ENCODE measurements at places on chromosomes 7 and 10.

- DNase-seq: no peak
These were observed 187.2 kb downstream of the FGFR2 start for GRCh38 chr10:121411004-121411403.

DNA sequence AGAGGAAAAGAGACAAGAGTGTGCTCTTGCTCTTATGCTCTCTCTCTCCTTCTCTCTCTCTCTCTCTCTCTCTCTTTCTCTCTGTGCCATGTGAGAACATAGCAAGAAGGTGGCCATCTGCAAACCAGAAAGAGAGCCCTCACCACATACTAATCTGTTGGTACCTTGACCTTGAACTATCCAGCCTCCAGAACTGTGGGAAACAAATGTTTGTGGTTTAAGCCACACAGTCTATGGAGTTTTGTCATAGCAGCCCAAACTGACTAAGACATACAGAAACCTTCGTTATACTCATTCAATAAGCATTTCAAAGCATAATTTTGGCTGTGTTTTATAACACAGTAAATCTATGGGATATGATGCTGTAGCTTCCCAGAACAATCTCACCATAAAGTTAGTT lies 56.4 kb upstream of the PLPP4 start:
- no peak for DNase-seq

- DNase-seq: no peak
These were observed 396.5 kb upstream of the VSTM2A start for GRCh38 chr7:54145716-54146115.

- no peak for DNase-seq
These were observed 57.9 kb downstream of the NOD1 start for GRCh38 chr7:30420662-30421061.

GRCh38 chr7:106423111-106423510 lies 138.3 kb upstream of the NAMPT start:
- no peak for DNase-seq

GRCh38 chr7:36986948-36987724 lies 262.8 kb upstream of the AOAH start:
- peak; percentile 39 for DNase-seq

- DNase-seq: no peak
These were observed 211.7 kb upstream of the NFE2L3 start for GRCh38 chr7:25940086-25940906.

DNA sequence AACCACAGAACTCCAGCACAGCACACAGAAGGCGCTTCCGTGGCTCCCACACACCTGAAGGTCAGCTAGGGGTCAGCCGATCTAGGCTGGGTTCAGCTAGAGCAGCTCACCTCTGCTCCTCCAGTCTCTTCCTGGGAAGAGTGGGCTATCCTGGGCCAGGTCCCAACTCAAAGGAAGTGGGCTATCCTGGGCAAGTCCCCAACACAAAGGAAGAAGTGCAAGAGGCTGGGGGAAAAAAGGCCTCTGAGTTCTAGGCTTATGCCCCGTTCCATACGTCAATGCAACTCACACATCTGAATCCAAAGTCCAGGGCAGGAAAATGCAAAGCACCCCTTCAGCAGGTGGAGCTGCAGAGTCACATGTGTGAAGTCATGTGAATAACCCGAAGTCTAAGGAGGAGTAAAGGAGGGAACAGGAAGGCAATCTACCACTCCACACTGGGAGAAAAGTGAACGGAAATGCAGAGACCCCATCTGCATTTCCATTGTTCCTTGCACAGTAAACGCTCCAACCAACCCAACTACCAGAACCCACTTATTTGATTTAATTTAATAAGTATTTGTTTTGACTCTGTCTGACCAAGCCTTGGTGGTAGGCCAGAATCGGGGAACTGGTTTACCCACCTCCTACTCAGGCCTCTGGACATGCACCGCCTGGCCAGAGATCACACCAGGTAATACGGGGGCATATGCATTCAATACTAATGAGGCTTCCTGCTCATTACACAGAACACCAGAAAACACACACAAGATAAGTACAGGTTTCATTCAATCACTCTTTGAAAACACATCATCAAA lies 95.5 kb upstream of the RNF32 start:
- no peak for DNase-seq

DNA sequence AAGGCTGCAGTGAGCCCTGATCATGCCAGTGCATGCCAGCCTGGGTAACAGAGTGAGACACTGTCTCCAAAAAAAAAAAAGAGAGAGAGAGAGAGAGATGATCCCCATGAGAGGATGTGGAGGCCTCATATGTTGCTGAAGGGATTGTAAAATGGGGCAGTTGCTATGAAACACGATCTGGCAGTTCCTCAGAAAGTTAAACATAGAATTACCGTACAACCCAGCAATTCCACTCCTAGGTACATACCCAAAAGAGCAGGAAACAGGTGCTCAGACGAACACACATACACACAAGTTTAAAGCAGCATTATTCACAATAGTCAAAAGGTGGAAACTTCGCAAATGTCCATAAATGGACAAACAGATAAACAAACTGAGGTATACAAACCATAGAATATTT lies 27.4 kb upstream of the CYTH3 start:
- no peak for DNase-seq

DNA sequence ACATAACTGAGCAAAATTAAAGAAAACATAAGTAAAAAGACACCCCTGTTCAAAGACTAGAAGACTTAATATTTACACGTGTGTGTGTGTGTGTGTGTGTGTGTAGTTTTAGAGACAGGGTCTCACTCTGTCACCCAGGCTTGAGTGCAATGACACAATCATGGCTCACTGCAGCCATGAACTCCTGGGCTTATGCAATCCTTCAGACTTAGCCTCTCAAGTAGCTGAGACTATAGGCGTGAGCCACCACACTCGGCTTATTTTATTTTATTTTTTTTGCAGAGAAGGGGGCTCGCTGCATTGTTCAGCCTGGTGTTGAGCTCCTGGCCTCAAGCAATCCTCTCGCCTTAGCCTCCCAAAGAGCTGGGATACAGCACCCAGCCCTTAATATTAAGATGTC lies 90.3 kb downstream of the JMJD1C start:
- DNase-seq: no peak

DNA sequence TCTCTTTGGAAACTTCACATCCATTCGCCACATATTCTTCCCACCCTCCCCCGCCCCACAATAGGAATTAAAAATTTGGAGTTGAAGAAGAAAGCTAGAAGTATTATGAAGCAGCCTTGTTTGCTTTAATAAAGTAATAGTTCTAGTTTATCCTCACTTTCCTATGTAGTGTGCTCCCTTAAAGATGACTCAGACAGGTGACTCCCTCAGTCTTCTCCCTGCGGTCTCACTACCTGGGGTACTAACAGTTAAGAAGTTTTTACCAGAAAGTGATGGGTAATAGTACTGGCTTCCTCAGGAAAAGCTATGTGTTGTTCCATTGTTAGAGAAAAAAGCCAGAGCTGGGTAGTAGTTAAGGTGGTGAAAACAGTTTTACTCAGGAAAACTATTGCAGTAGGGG lies 58.6 kb downstream of the CCNY start:
- no peak for DNase-seq

DNA sequence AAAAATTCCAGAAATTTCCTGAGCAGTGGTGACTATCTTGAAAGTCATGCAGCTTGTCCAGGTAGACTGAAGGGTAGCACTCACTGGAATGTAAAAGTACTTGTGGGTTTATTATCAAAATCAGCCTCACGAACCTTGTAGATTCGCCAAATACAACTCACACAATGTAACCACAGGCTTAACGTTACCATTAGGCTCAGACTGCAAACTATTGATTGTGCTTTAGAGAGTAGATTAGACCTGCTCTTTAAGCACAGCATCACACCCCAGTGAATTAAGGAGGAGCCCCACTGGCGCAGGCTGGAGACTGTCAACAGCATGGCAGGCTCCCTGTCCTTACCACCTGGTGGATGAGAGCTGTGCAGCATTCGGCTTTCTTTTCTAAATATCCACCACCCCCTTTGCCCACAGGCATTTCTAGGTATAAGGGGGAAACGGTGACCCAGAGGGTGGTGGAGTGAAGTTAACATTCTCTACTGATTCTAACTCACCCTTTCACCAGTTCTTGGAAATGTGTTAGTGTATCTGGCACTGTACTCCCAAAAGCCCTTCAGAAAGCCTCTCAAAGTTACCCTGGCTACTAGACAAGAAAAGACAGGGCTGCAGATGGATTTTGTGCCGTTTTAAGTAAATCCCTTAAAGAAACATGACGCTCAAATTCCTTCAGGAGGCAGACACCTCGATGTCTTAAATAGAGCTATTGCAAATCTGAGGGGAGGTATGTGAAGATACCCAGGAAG lies 56.6 kb downstream of the GSDME start:
- DNase-seq: no peak

- no peak for DNase-seq
These were observed 128.6 kb upstream of the KCTD7 start for GRCh38 chr7:66500087-66500486.

GRCh38 chr10:103720328-103720963 lies 134.9 kb downstream of the SH3PXD2A start:
- no peak for DNase-seq

GRCh38 chr7:98194672-98195457 lies 16.4 kb upstream of the BHLHA15 start:
- DNase-seq: no peak

DNA sequence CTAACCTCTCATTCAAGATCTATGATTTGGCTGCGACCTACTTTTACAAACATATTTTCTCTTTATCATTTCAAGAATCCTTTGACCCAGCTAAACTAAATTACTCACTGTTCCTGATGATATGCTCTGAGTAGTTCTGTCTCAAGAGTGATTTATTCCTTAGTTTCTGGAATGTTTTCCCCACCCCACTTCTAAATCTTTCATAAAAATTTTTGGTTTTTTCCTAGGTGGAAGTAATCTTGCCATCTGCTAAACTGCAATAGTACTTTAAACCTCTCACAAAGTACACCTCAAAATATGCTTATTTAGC lies 170.8 kb downstream of the DNAJC1 start:
- no peak for DNase-seq

DNA sequence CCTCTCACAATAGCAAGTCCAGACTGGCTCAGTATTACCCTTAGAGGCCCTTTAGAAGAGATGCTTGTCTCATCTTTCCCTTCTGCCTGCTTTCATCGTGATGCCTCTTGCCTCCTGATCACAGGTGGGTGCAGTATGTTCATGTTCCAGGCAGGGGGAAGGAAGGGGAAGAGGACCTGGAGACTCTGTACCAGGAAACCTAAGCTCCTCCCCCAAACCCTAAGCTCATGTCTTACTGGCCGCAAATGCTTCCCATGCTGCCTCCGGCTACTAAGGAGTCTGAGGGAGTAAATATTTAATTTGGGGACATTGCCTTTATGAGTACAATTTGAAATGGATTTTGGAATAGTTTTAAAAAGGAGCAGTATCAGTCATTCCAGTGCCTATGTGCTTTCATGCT lies 192.6 kb downstream of the CDCA7L start:
- no peak for DNase-seq

- no peak for DNase-seq
These were observed 121.7 kb upstream of the TRIM24 start for GRCh38 chr7:138338361-138338760.

GRCh38 chr10:34731885-34732701 lies 83.0 kb downstream of the PARD3 start:
- DNase-seq: no peak

DNA sequence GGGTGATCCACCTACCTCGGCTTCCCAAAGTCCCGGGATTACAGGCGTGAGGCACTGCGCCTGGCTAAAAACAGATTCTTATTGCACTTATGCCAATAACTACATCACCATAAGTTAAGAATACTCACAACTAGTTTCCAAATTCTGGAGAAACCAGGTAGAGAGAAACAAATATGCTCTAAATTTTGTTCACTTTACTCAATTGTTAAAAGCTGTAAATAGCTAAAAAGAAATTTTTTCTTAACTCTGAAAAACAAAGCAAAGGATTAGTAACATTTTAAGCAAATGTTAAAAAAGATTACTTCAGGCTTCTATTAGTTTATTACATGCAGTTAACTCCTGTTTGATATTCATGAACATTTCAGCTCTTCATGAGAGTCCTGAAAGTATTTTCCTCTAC lies 28.3 kb upstream of the ZMIZ2 start:
- DNase-seq: no peak

DNA sequence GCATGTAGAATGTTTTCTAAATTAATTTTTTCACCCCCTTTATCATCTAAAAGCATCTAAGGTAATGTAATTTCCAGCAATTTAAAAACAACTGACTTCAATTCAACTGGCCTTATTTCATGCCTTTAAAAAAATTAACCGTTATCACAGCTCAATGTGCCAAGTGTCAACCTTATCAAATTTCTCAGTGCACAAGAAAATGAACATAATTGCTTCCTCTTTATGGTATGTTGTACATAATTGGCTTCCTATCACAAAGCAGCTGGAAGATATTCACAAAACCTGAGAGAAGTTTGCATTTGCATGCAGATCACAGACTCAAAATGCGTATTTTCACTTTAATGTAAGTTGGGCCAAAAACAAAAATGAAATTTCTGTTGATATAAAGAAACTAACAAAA lies 966.4 kb downstream of the GRM8 start:
- no peak for DNase-seq

GRCh38 chr7:132430861-132431822 lies 145.1 kb downstream of the PLXNA4 start:
- peak; percentile 13 for DNase-seq

DNA sequence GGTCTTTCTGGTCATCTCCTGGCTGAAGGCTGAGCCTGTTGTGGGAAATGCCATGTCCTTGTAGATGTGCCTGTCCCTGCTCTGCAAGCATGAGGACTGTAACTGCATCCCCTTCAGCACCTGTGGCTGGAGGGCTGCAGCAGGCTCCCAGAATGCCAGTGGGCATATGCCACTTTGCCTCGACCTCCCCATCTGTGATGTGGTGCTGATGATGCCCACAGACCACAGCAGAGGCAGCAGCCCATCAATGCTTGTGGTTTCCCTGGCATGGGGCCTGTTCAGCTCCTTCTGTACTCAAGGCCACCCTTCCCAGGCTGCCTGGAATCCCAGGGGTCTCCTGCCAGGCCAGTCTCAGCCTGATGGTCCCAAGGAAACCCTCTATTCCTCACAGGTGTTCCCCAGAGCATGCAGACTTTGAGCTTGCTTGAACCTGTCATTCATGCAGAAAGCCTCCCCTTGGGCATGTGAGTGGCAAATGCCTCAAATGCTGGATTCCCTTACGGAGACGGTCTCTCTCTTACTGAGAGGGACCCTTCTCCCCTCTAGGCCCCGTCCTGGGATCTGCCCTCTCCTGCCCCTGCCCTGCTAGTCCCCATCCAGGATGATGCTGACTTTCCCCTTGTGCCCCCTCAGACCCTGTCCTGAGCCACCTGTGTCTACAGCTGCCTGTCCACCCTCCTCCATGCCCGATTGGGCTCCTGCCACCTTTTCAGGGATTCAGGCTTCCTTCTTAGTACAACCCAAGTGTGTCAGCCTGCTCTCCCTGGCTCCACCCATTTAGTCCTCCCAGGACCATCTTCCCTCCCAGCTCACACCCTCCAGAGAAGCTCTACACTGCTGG lies 50.9 kb upstream of the ANTXRL start:
- no peak for DNase-seq
